ENCODE measurements at places on chromosomes 2 and 18.

DNA sequence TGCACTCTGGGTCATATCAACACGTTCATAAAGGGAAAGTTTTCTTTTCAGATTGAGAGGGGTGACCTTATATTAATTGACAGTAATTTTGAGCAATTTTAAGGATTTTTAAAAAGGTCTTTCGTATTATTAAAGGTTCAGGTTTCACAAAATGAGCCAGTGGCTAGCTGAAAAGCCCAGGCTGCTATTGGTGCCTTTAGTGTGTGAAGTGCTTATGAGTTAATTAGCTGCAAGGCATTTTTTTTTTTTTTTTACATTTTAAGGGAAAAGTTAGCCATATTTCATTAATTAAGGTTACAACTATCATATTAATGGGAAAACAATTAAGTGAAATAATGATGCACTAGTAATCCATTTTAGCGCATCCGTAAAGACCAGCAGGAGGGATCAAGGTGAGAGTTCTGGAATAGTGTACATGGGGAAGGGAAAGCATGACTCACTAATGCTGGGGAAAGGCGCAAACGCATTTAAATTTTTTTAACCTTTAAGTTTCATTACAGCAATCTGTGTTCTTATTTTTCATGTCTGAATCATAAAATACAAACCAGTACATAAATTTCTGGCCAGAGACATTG, 200.0 kb downstream of the ZNF407 start:
- DNase-seq = no peak

DNA sequence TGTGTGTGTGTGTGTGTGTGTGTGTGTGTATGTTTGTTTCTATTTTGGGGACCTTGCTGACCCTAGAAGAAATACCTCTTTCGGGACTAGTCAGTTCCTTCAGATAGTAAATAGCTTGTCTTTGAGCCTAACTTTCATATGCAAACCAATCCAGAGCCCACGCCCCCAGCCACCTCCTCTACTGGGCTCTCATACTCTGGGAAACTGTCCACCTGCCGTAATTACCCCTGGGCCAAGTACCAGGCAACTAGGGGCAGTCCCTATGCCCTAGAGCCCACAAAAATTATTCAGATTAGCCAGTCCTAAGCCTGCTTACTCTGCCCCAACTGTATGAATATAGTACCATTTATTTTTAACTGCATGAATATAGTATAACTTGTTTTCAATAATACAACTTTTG, 970.4 kb downstream of the EPHA4 start:
- no peak for DNase-seq

DNA sequence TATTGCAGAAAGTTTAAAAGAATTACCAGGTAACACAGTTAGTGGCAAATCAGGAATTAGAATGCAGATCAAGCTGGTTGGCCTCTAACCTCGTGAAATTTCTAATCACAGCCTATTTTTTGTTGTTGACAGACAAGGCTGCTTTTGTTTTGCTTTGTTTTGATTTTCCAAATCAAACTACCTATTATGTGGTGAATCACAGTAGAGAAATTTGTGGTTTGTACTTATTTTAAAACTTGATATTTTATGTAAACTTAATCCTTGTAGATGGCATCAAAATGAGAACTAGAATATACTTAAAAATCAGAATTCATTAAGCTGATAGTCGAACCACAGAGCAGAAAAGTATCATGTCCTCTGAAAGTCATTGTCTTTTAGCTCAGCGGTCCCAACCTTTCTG, 258.1 kb downstream of the CTNNA2 start:
- DNase-seq = no peak

DNA sequence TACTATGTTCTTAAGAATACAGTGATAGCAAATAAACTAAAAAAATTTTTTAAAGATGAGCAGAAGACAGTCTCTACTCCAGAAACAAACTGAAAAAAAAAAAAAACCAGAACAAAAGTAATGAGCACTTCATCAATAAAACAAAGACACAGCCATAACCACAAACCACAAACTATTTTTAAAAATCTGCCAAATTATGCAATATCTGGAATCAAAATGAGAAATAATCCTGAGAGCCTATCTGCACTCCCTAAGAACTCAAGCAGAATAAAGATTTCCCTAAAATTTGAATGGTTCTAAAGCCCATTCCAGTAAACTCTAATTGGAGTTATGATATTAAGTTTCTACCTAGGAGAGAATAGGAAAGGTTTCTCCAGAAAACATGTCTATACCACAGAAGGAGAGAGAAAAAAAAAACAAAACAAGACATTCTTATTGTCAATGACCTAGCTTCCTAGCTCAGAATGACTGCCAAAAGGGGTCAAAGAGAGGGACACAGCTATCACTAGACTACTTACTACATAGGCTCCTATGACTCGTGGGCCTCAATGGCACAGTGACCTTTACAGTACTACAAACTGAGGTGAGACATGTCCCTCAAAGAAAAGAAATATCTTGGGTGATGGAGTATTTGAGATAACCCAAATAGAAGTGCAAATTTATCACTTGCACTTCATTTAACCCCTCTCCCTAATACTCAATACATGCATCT, 262.8 kb downstream of the ZEB2 start:
- DNase-seq = no peak

- DNase-seq = no peak
Observed at GRCh38 chr18:5237083-5237722, 40.1 kb upstream of the AKAIN1 start.

Measured in effector CD4-positive, alpha-beta T cell (primary cell).